ENCODE measurements at places on chromosomes 3 and 15.

DNA sequence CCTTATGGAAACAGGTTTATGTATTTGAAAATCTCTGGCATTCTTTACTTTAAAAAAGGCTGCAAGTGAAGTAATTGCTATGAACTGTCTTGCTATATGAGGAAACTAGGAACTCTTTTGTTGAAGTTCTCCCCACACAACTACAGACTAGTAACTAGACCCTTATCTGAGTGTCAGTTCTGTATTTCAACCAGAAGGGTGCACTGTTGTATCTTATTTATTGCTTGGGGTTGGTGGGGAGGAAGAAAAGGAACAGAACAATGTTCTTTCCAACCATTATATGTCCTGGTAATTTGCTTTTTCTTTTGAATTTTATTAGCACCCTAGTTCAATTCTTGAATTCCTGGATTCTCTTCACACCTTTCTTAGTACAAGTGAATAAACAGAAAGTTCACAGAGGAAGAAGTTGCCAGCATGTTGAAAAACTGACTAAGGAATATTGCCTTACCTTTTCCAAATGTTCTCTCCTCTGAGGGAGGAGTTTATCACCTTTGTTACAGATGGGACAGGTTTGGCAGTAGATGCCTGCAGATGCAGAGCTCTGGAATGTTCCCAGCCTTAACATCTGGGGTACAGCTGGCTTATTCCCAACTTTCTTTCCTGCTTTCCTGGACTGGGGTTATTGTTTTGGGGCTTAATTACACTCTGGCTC lies 162.4 kb upstream of the CFAP20DC start:
- peak; percentile 50 for DNase-seq

GRCh38 chr15:94844538-94845389 lies 613.4 kb downstream of the MCTP2 start:
- peak; percentile 70 for DNase-seq

DNA sequence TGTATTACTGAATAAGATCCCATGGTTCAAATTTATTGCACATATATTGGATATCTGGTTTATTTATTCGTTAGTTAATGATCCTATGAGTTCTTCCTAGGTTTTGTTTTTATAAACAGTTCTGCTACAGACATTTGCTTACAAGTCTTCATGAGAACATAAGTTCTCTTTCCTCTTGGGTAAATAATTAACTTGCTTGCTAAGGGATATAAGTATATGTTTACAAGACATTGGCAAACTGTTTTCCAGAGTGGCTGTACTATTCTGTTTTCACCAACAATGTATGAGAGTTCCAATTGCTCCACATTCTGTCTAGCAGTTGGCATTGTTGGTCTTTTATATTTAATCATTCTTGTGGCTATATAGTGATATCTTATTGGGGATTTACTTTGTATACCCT lies 341.8 kb upstream of the GBE1 start:
- no peak for DNase-seq

DNA sequence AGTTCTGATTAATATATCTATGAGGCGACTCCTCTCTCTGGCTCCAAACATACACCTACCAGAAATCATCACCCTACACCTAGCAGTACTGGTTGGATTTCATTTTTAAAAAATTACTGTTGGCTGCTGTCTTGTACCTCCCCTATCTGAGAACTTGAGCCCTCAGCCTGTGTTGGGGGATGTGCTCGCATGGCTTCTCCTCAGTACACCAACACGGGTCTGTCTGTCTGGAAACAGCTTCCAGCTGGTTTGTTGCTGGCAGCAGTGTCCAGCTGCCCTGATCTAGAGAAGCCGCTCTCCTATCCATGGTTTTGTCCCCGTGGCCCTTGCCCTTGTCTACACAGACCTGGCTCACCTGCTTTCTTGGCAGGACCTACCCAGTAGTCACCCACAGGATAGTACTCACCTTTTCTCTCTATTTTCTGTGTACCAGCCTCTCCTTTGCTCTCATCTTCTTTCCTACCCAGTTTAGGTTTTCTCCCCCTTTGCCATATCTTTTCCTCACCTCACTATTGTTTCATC lies 43.2 kb upstream of the NEDD4 start:
- DNase-seq = no peak

DNA sequence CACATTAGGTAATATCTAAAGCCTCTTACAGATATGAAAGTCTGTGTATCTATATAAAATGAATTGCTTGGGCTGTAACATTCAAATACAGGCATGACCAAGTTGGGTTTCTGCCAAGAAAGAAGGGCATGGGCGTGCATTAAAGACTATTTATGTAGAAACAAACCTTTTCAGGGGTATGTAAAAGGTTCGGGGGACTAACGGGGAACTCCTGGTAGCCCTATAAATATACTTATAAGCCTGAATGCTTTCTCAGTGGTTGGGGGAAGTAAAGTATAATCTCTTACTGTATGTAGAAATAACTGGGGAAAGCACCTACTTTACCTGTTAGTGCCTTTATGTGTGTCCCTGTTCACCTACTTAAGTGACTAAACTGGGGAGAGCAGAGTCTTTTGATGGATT lies 154.5 kb upstream of the TBL1XR1 start:
- DNase-seq = no peak

DNA sequence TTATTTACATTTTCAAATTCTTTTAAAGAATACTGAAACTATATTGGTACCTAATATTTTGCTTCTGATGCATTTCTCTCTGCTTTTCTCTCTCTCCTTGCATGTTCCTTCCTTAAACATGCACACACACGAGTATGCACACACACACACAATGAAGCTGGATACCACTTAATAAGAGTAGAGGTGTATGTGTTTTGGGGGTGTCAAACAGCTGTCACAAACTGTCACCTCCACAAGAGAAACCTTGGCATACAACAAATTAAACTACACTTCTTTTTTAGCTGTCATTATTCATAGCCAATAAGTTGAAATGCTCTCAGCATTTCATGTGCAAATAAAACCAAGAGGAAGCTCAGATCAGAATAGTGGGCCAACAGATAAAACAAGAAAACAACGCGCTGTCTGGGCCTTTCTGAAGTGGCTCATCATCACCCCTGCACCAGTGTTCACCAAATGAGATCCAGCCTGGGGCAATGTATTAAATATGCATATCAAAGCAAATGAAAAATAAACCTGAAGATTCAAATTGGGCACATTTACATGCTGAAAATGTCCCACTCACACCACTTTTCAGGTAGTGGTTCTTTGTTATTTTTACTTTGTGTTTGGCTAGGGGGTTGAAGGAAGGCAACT lies 9.7 kb downstream of the MEIS2 start:
- no peak for DNase-seq
